Frontal cortex (tissue), 4 donors: ENCODE measurements at places on chromosomes 6 and 20. TPM values are rescaled to one million over a fixed set of nuclear protein-coding genes. Genes with fewer than 3 reads are reported as not detected.

The CRISP3 gene
- under 0.01 TPM for total RNA-seq

The CAPN11 gene
- total RNA-seq = not detected

The SLC13A3 gene
- 10.2 TPM for total RNA-seq

The FOXQ1 gene
- total RNA-seq = 1.2 TPM

The LHFPL5 gene
- total RNA-seq = 0.82 TPM

The TNF gene
- not detected for total RNA-seq

The SRC gene
- 20.8 TPM for total RNA-seq

The PROKR2 gene
- 8.6 TPM for total RNA-seq

The AFG1L gene
- total RNA-seq = 10.2 TPM

The DNMT3B gene
- total RNA-seq = 6.5 TPM

The DBNDD2 gene
- 2.9 TPM for total RNA-seq

The NMBR gene
- total RNA-seq = 4.9 TPM

The DSTN gene
- 258 TPM for total RNA-seq

The RSPO3 gene
- total RNA-seq = 36.7 TPM

The IP6K3 gene
- not detected for total RNA-seq

The PTCHD4 gene
- total RNA-seq = 28.1 TPM

The RAB32 gene
- total RNA-seq = 6.9 TPM

The SLC35B3 gene
- total RNA-seq = 11.4 TPM

The EYS gene
- total RNA-seq = 2.0 TPM

- DNase-seq = no peak
These were observed 193.3 kb downstream of the TSHZ2 start for GRCh38 chr20:53165452-53165851.

DNA sequence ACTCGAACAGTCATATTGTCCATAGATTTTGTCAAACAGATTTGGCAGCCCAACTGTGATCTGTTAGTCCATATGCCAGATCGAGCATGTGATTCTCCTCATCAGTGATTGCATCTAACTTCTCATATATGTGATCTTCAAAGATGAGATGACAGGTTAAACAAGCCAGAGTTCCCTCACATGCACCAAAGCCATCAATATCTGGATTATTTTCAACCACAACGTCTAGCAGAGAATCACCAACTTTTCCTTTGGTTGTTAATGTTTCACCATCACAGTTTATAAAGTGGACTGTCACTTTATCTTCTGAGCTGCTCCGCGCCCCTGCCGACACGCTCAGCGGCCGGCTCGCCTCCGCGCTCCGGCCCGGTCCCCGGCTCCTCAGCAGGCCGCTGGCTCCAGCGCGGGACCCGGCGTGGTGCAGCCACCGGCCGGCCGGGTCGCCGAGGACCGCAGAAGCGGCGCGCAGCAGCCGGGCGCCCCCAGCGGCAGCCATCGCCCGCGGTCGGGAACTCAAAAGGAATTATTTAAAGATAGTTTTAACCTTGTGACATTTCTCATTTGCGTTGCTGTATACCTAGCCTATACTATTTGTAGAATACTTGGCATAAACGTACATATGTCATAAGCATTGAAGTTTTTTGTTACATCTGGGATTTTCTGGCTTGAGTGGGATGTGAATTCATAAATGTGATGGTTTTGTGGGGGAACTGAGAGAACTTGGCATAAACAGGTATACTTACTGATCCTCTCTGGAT is 40.1 kb upstream of the DYNLRB1 start:
- peak; percentile 49 for DNase-seq

- DNase-seq = no peak
These were observed 188.3 kb downstream of the OGFRL1 start for GRCh38 chr6:71476872-71477271.

GRCh38 chr20:62148908-62149314 is 5.3 kb downstream of the SS18L1 start:
- no peak for DNase-seq

DNA sequence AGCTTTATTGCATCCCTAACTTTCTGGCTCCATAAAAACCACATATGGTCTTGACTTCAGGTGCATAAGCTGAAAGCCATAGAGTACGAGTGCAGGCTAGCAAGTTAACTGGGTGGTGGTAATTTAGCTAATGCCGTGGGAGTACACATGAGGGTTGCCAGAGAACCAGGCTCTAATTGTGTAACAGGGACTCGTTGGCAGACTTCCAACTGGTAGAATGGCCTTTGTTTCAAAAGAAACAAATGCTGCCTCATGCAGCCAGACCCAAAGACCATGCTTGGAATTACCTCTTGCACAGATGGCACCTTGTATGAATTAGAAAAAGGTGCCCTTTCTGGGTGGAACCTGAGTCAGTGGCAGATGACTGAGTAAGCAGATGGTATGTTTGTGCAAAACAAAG is 73.2 kb downstream of the LY86 start:
- DNase-seq = no peak

- DNase-seq = no peak
These were observed 740.9 kb downstream of the FRK start for GRCh38 chr6:115319823-115320222.

DNA sequence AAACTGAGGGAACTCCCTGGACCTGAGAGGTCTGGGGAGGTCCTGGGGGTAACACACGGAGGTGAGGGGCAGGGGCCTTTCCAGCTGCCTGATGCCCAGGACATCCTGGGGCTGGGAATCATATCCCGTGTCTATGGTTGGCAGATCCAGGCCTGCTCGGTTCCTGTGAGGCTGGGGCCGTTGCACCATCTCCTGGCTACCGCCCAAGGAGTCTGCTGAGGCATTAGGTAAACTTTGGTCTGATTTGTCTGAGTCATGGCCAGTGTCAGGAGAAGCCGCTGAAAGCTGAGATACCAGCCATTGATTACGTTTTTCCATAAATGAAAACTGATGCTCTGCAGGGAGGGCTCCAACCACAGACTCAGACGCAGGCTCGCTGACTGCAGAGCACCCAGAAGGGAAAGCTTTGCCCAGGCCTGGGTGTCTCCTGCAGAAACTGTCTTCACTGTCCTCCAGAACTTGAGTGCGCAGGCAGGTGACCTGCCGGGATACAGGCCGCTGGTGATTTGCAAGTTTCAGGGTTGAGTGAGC is 14.2 kb downstream of the TRAF3IP2 start:
- no peak for DNase-seq

GRCh38 chr6:111566873-111567517 is 38.7 kb downstream of the TRAF3IP2 start:
- DNase-seq = no peak

DNA sequence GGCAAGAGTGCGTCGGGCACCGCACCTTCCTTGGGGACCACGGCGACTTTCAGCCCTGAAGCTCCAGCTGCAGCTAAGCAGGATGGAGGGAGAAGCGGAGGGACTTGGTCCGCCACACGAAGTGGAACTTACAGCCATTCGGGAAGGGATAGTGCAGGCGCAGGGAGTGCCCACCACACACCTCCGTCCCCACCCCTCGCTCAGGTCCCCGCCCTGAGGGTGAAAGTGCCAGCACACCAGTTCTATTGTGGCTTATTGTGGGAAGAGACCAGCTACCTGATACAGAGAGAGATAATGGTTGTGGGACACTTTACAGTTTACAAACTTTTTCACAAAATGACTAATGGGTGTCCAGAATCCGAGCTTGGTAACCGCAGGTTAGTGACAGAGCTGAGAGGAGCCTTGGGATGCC is 76.1 kb downstream of the IRF4 start:
- no peak for DNase-seq

- peak; percentile 87 for DNase-seq
These were observed 32.7 kb upstream of the ID4 start for GRCh38 chr6:19804205-19805128.

DNA sequence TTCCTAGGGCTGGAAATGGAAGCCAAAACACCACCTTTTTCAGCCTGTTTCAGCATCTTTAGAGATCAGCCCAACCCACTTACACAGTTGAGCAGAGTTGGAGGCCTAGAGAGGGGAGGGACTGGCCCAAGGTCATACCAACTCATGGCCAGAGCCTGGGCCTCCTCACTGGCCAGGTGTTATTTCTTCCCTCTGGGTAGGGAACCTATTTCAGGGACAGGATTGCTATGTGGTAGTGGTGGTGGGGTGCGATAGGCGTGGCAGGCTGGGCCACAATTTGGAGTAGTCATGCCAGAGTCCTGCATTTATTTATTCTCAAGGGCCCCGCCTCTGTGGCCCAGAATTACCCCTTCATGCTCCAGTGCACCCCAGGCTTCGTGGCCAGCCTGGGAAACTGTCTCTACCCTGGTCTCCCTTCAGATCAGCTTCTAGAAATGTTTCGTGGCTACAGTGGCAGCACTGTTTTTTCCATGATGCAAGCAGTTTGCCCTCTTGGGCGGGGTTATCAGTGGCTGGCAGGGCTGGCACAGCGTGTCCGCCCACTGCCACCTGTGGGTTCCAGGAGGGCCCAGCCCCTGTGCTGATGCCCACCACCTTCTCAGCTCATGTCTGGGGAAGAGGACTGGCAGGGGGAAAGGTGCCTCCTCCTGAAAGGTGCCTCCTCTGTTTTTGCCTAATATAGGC is 6.2 kb downstream of the VEGFA start:
- DNase-seq = no peak

DNA sequence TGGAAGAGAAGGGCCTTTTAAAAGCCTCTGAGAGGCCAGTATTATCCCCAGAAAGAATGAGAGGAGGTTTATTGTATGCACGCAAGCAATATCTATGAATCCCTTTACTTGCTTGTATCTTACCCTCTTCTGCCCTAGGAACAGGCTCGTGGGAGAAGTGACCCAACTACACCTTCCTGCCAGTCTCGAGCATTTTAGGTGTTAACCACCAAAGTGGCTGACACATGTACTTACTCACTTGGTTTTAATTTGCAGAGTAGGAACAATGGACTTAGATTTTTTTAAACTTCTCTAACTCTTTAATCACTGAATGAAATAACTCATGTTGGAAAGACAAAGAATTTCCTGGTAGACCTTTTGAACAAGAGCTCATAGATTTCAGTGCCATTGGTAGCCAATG is 296.9 kb downstream of the PLCB1 start:
- DNase-seq = no peak

GRCh38 chr20:57381596-57382503 is 9.3 kb upstream of the RBM38 start:
- peak; percentile 88 for DNase-seq

- DNase-seq = no peak
These were observed 395.7 kb downstream of the ZFAND3 start for GRCh38 chr6:38215225-38215624.

DNA sequence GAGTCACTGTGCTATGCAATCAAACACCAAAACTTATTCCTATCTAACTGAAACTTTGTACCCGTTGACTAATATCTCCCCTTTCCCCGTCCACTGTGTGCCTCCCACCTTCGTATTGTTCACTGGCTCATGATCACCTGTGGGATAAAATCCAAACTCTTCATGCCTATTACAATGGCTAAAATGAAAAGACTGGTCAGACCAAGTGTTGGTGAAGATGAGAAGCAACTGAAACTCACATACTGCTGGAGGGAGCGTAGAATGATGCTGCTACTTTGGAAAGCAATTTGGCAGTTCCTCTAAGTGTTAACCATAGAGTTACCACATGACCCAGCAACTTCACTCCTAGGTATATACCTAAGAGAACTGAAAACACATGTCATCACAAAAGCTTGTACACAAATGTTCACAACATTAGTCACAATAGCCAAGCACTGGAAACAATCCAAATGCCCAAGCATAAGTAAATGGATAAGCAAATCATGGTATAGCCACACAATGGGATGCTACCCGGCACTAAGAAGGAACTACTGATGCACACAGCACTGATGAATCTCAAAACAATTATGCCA is 13.1 kb downstream of the RPS10 start:
- DNase-seq = no peak

GRCh38 chr6:897528-898207 is 204.7 kb upstream of the EXOC2 start:
- DNase-seq = no peak

DNA sequence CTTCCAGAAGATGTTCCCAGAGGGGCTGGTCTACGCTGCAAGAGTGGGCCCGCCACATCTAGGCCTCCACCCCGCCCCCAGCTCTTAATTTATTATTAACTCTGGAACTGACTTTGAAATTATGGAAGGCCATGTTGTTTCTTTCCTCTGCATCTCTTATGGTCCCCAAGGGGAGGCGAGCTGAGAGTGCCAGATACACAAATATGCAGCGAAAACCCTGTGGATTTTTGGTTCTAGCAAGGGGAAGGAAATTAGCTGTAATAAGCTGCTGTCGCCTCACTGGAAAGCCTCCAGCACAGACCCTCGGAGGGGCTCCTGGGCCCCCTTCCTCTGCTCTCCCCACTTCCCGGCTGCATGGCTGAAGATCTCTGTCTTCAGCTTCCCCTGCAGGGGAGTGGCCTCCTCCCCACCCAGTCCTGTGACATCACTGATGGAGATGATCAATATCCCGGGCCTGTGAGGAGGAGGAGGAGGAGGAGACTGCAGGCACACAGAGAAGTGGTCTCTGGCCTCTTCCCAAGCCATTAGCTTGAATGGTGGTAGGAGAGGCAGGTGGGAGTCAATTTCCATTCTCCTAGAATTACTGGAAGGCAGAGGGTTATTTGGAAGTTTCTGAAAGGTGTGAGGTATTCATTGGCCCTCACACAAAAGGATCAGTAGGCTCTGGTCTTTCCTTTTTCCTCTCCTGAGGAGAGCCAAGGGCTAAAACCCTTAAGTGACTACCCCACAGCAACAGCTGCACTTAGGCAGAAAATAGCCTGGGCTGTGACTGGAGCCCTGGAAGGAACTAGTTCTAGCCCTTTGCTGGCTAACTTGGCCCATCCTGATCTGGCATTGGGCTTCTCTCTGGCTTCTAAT is 39.7 kb upstream of the CCDC167 start:
- no peak for DNase-seq

DNA sequence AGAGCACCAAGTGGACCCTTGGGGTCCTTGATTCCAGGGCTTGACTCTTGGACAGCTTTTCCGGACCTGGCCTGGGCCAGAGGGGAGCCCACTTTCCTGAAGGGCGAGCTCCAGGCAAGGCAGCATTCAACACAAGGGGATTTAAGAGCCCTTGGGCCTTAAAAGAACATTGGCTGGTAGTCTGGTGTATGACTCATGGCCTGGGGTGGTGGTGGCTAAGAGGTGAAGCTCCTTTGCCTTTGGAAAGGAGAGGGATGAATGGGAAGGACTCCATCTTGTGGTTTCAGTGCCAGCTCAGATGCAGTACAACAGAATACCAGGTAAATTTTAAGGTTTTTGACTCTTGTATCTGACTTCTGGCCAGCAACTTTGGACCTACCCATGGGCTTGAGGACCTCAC is 760.7 kb downstream of the GRIK2 start:
- no peak for DNase-seq

DNA sequence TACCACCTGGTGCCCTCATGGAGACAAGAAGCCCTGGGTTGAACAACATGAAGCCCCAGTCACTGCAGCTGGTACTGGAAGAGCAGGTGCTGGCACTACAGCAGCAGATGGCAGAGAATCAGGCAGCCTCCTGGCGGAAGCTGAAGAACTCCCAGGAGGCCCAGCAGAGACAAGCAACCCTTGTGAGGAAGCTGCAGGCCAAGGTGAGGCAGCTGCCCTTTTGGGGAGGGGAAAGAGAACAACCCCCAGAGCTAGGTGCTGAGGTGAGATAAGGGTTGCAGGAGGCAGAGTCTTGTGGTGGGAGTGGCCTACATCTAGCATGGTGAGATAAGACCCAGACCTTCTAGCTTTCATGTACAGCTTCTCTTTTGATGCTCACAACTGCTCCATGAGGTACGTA is 7.0 kb downstream of the CEP250 start:
- no peak for DNase-seq

- no peak for DNase-seq
These were observed 891.7 kb downstream of the C6orf118 start for GRCh38 chr6:164417537-164418261.

- DNase-seq = no peak
These were observed 26.1 kb upstream of the UBE2J1 start for GRCh38 chr6:89378628-89379027.
